ENCODE measurements at places on chromosomes 3 and 15. TPM values are rescaled to one million over a fixed set of nuclear protein-coding genes. Genes with fewer than 3 reads are reported as not detected.

The GOLGA8R gene
- 4.6 TPM for polyA plus RNA-seq

DNA sequence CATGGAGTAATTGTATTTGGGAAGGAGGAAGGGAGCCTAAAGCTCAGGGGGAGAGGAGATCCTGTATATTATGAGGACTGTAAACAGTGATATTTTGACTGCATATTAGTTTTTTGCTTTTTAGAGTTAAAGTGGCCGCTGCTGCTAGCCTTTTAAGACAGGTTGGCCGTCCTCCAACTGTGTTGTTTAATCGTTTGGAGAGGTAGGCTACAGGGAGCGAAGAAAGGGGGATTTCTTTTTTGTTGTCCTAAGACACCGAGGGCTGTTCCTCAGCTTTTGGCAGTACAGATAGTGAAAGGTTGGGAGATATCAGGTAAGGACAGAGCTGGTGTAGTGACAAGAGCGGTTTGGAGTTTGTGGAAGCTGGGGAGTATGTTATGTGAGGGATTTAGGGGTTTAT, 38.2 kb upstream of the RNF7 start:
- no peak for DNase-seq

The ZNF502 gene
- polyA plus RNA-seq = 12.7 TPM

- no peak for DNase-seq
Observed at GRCh38 chr15:95168951-95169431, 937.6 kb downstream of the MCTP2 start.

- DNase-seq = no peak
Observed at GRCh38 chr3:15284121-15284889, 48.1 kb downstream of the SH3BP5 start.

Data from renal cortex interstitium (tissue), 15 donors.